ENCODE measurements at places on chromosomes 4 and X.

DNA sequence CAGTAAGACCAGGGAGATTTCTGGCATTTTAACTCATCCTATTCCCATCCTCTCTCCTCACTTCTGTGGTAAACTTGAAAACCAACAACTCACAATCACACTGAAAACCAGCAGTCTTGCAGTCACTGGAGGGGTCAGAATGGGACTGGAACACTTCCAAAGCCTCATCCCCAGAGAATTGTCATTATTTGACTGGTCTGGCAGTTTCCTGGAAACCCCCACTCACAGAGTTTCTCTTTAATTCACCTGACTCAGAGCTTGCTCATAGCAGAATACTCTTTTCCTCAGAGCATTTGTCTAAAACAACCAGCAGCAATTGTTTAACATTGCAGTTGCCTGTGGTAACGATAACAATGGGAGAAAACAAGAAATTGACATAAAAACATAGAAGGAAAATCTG, 7.3 kb upstream of the RAB9B start:
- no peak for DNase-seq

- DNase-seq: no peak
These were observed 68.4 kb upstream of the IQCM start for GRCh38 chr4:149884046-149884445.

DNA sequence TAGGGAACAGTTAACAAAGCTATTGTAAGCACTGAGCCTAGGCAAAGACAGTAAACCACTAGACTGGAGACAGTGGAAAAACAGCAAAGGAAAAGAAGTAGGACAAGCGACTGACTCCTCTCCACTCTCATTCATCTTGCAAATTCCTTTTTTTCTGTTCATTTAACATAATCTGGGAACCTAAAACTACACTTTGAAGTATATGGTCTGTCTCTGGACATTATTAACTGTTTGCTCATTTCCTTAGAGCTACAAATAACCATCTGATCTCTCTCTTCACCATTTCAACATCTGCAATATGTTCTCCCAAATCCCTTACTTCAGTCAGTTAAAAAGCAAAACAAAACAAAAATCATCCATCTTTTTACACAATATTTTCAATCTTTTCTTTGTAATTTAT, 642 bp downstream of the HMGN5 start:
- no peak for DNase-seq

GRCh38 chr4:16351161-16351560, 124.9 kb upstream of the TAPT1 start:
- DNase-seq: no peak

DNA sequence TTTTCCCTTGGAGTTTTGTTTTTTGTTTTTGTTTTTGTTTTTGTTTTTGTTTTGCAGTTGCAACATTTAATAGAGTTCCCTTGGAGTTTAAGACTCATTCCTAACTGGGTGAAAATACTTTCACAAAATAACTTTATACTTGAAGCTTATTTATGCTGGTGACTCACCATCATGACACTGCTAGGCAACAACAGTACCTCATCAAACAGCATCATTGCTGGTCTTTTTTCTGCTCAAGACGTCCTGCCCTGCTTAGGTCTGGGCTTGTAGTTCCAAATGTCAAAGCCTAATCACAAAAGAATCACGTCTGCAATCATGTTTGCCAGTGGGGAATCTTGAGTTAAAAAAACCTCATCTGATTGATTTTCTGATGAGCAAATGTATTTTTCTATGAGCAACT, 105.7 kb upstream of the PRPS2 start:
- no peak for DNase-seq

GRCh38 chrX:53133400-53133799, 39.5 kb downstream of the KANTR start:
- no peak for DNase-seq

GRCh38 chr4:129550281-129550785, 454.4 kb downstream of the C4orf33 start:
- DNase-seq: no peak

- no peak for DNase-seq
These were observed 408.0 kb upstream of the SPOCK3 start for GRCh38 chr4:167642250-167642649.

GRCh38 chr4:102527695-102528283, 26.6 kb downstream of the NFKB1 start:
- no peak for DNase-seq

DNA sequence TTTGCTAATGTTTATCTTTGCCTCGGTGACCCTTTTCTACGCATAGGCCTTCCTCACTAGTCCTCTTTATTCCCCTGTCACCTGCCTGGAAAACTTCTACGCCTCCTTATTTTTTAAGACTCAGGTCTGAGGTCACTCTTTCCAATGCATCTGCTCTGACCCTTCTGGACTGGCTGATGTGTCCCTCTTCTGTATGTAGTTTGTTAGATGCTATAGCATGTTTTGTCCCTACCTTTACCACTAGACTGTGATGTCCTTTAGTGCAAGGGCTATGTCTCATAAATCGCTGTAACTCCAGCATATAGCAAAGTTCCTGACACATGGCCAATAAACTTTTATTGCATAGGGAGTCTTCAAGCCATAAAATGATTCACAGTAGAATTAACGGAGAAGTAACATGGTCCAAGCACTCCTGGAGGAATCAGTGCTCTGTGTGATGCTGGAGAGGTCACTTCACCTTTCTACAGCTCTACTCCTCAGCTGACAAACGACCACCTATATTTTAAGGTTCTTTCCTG, 872.5 kb upstream of the SLIT2 start:
- DNase-seq: no peak

DNA sequence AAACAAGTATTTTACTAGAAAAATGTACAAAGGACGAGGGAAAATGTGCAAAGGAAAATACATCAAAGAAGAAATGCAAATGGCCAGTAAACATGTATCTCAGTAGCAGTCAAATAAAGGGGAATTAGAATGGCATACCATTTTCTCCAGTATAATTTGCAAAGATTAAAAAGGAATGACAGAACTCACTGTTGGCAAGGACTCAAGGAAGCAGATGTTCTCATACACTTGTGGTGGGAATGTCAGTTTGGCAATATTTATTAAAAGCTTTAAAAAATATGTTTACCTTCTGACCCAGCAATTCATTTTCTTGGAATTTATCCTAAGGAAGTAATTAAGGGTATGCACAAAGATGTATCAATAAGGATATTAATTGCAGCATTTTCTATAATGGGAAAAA, 7.6 kb downstream of the CLCN5 start:
- no peak for DNase-seq

DNA sequence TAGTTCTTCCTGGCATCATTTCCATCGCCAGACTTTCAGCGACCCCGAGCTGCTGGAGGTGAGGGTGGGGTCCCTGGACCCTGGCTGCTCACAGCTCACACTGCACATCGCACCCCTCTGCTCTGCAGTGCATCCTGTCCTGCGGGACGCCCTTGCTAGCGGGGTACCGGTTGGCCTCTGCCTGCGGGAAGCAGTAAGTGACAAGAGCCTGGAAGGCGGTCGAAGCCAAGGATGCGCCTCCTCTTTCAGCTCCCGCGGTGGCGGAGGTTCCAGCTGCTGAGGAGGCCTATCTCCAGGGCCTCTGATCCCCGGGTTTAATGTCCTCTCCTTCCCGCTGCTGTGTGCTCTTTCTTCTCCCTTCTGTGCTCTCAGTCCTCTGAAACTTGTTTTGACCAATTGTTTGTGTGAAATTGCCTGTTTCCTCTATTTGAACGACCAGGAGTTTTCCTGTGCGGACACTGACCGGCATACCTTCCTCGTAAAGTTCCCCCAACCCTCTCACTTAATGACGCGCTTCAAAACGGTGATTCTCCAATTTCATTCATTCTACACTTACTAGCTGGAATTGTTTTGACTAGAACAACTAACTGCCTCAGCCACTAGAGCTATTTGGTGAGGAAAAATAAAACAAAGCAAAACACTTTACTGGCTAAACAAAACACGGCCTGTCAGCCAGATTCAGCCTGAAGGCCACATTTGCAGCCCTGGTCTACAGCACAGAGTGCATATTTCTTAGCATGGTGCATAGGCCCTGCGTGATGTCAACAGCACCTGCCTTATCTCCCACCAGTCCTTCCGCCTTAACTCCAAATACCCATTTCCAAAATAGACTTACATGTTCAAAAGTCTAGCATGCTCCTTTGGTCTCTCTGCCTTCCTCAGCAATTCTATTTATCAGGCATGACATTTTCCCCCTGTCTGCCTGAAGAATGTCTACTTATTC, 28.0 kb downstream of the MGAT4D start:
- no peak for DNase-seq

DNA sequence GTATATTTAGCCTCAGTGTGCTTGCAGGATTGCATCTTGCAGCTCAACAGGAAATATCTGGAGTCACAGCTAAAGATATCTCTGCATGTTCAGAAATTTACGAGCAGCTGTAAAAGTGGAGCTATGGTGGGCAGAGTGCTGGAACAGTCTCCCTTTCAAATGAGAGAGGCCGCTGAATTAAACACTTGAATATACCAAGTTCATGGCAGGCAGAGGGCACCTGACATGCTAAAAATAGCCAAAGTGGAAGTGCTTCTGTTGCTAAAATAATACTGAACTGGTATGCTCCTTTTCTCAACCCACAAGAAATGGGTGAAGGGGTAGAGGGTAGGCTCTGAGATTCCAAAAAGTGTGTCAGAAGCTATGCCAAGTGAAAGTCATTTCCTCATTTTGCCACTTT, 98.1 kb downstream of the MGST2 start:
- DNase-seq: no peak

DNA sequence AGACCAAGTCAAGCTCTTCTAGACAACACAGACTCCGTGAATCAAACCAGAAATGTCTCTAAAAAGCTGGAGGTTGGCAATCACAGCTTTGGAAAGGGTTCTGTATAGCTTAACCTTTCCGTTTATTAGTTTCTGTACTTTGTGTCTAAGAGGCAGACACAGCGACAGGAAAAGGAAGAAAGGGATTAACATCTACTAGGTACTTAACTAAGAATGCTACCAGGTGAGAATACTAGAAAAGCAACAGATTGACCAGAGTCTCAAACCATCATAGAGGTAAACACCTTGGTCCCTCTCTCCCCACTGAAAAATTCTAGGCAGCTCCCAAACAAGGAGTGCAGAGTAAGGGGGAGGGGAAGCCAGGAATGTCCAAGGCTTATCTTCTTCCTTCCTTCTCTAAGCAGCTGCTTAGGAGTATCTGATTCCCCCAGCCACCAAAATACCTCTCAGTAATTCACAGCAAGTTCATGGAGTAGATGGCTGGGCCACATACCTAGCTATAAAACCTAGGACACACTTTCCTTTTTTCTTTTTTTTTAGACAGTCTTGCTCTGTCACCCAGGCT, 80.8 kb downstream of the APBB2 start:
- DNase-seq: no peak

DNA sequence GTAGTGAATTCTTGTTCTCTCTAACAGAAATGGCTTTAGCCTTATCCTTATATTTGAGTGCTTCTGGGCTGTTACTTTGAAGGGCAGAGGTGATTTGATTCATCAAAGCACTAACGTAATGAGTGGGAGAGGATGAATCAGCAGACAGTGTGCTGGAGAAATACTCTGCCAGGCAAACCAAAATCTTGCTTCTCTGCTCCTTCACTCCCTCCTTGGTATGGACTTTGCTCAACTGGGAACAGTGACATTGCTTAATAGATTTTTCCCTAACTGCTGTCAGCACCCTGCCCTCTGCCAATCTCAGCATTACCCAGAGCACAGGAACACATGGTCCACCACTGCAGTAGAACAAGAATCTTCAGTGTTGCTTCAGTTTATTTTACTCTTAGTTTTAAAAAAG, 56.0 kb downstream of the PDLIM5 start:
- DNase-seq: no peak

- DNase-seq: no peak
These were observed 2.4 kb downstream of the CORIN start for GRCh38 chr4:47835494-47835893.

DNA sequence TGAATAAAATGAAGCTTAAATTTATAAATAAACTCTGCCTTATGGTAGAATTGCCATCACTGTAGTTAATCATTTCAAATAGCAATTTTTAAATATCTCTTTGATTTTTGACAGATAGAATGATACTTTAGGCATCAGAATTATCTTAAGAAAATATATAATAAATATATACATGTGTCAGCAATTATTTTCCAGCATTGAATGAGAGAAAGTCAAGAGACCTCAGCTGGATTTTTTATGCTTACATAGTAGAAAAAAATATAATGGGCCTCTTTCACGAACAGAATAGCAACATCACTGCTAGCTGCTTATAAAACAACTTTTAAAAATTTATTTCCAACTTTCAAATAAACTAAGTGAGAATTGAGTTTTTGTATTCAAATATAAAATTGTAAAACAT, 424.0 kb upstream of the MAGEB16 start:
- no peak for DNase-seq

DNA sequence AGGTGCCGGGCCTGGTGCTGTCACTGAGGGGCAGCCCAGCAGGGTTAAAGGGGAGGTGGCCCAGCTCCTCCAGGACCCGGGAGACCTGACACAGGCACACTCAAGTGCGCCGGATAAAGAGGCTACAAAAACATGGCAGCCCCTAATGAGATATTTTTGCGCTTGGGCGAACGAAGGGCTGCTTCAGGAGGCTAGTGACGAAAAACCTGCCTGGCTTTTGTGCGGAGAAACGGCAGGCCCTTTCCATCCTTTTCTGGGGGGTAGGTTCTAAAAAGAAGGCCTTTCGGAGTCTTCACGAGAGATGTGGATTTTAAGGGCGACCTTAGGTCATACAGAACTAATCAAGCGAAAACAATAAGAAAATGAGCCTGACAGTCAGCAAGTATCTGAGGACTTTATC, 35.5 kb downstream of the HELT start:
- no peak for DNase-seq

GRCh38 chrX:75603833-75604232, 81.0 kb upstream of the ZDHHC15 start:
- DNase-seq: no peak

- DNase-seq: no peak
These were observed 3.8 kb upstream of the FGG start for GRCh38 chr4:154616287-154616686.

DNA sequence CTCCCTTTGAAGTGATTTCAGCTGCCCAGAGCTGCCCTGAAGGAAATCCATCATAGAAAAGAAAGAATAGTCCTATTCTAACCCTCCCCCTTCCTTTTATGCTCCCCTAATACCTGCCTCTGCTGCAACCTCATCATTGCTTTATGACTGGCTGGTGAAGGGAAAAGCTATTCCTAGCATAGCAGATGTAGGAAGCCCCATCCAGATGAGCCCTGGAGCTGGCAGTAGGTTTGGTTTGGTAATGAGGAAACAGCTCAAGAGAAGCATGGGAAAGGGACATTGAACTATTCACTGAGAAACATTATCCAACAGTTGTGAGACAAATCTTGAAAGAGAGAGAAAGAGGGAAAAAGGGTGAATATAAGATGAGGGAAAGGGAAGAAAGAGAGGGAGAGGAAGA, 29.2 kb downstream of the ARSJ start:
- no peak for DNase-seq

GRCh38 chr4:26217961-26218676, 102.7 kb upstream of the RBPJ start:
- DNase-seq: no peak

- DNase-seq: no peak
These were observed 550.0 kb downstream of the STPG2 start for GRCh38 chr4:97593248-97593647.

- DNase-seq: no peak
These were observed 466.1 kb downstream of the C4orf33 start for GRCh38 chr4:129561886-129562671.
